NCI-H187 treated with DMSO at 0.1 percent for 48 hours (cell line): ENCODE measurements at places on chromosomes 6 and 20.

DNA sequence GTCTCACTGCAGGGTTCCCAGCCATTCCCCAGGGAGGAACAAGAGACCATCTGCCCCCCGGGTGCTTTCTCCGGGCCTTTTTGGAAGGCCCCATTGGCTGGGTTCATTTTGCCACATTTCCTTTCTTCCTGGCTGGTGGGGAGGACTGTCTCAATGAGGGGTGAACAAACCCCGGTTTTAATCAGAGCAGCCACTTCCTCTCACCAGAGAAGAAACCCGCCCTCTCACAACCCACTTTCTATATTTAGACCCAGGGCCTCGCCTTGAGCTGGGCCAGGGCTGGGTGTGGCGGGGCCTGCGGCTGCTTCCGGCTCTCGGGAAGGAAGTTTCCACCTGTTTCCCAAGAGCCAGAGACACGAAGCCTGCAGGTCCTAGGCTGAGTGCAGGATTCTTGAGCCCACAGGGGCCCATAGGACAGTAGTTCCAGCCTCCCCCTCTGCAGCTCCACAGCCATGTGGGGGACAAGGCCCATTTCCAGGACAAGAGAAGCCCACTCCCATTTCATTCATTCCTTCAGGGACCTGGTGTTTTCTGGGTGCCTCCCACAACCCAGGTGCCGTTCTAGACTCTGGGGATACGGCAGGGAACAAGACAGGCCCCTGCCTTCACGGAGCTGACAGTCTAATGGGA lies 41.8 kb downstream of the RBM38 start:
- no peak for DNase-seq

GRCh38 chr20:33971147-33971975 lies 22.4 kb upstream of the RALY start:
- no peak for DNase-seq

GRCh38 chr20:11227602-11228001 lies 553.8 kb upstream of the JAG1 start:
- no peak for DNase-seq

DNA sequence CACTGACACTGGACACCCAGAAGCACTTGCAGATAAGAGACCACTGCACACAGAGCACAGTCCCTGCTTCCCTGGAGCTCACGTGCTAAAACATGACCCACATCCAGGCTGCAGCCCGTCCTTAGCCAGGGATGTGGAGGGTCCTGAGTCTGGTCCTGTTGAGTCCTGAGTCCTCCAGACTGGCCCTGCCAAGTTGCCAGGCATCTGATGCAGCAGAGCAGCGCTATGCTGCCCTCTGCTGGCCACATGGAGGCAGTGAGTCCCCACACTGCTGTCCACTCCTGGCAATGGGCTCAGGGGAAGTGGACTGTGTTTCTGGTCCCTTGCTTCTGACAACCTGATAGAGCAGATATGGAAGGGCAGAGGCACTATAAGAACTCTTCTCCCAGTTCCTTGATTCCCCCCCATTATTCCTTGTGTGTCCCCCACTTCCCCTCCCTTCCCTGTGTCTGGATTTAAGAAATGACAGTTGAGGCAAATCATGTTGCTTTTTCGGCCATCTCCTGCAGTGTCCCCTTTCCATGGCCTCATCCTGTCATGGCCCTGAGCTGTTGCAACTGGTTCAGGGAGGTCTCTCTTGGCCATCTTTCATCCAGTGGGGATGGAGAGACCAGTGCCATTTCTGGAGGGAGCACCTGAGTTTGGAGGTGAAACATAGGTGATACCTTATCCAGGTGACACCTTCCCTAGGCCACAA lies 86.0 kb downstream of the DHX35 start:
- no peak for DNase-seq

DNA sequence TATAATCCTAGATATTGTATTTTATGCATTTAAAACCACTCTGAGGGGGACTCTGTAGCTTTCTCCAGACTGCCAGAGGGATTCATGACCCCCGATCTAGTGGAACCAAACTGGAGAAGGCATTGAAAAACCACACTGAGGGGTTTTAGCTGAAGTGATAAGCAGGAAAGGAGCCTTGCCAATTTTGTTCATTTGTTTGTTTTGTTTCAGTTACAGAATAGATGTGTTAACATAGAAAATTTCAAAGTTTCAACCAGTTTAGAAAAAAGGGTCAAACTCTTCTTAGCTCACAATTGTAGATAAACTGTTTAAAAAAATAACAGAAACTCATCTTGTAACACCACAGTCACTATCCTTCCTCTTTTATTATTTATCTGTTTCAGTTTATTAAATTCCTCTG lies 19.8 kb downstream of the TAB2 start:
- DNase-seq = no peak

DNA sequence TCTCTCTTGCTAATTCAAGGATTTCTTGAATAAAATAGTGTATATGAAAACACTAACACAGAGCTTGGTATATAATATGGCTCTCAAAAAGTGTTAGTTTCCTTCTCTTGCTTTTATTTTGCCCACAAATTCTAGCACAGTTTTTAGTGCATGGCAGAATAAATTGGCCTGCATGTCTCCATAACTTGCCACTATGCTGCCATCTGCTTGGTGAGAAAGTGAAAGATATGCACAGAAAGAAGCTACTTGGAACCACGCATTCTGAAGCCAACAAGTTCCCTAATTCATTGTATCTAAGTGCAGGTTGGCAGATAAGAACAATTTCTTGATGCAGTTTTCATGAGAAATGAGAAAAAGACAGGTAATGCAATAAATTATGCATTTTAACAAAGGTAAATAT lies 101.2 kb downstream of the EPHA7 start:
- no peak for DNase-seq

DNA sequence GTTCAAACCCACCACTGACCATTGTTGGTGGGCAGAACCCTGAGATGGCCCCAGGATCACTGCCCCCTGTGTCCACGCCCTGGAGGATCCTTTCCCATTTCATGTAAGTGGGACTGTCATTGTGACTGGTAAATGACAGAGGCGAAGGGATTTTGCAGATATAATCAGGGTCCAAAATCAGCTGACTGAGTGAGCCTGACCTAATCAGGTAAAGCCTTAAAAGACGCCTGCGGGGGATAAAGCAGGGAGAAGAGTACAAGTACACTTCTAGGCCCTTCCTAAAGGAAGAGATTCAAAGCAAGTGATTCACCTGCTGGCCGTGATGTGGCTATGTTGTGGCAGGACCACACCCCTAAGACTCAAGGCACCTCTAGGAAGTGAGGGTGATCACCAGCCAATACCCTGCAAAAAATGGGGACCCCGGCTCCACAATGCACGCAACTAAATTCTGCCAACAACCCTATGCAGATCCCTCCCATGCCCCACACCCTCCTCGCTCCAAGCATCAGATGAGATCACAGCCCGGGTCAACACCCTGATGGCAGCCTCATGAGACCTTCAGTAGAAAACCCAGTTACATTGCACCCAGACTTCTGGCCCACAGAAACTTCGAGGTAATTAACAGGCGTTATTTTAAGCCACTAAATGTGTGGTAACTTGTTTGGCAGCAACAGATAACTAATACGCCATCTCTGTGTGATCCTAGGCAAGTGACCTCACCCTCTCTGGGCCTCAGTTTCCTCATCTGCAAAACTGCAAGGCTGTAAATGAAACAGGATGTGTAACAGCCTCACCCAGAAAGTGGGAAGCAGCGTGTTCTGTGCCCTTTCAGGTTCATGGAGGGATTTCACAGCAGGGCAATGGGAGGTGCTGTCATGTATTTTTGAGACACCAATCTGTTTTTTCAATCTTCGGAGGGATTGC lies 11.3 kb downstream of the PREX1 start:
- DNase-seq = no peak

DNA sequence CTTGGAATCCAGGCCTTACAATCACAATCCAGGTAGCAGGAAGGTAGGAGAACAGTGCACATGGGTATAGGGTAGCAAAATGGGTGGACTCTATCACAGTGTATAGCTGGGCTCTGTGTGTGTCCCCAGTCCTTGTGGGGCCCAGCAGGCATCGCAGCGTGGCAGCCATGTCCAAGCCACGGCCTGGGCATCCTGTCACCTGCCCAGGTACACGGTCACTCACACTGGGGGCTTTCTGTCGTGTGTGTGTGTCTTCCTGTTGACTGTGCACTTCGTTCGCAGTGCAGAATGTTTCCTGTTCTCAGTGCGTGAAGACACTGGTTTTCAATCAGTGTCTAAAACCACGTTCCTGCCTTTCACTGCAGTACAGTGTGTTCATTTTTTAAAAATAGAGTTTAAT lies 523.2 kb upstream of the JARID2 start:
- no peak for DNase-seq

GRCh38 chr20:21099751-21100577 lies 6.2 kb downstream of the LINC00237 start:
- no peak for DNase-seq

DNA sequence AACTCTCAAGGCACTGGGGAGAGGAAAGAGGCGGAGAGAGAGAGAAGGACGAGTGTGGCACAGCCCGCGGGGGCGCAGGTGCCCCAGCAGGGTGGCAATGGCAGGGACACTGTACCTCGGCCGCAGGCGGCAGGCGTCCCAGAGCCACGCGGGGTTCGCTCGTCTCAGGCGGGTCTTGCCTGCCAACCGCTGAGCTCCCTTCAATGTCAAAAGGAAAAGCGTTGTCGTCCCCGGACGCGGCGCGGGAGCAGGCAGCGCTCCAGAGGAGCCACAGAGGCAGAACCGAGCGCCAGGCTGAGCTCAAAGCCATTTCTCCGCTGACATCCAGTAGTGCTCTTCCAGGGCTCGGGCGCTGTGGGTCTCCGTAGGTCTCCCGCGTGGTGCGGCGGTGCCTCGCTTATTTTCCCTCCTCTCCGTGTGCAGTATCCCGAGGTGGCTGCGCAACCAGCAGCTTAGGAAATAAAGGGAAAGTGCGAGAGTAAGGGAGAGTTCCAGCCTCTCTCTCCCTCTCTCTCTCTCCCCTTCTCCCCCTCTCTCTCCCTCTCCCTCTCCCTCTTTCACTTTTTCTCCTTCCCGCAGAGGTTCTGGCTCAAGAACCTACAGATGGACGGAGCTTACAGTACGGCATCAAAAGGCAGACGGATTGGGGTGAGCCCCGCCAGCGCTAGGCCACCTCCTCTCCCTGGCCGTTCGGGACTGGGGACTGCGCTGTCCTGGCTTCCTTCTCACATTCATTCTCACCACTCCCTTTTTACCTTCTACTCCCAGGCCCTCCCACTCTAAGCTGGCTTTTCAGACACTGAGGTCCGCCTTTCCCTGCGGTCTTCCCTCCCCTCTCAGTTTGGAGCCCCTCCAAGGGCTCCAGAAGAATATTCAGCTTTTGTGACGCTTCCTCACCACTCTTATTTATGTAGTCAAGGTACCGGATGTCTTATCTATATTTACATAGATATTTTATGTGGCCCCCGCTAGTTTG lies at the start of gene LAMA4:
Gene LAMA4 (minus strand): TSS at position 727 of the 976 bp plus-strand sequence. CDS start 417 bp downstream, at position 310.
- DNase-seq = no peak

DNA sequence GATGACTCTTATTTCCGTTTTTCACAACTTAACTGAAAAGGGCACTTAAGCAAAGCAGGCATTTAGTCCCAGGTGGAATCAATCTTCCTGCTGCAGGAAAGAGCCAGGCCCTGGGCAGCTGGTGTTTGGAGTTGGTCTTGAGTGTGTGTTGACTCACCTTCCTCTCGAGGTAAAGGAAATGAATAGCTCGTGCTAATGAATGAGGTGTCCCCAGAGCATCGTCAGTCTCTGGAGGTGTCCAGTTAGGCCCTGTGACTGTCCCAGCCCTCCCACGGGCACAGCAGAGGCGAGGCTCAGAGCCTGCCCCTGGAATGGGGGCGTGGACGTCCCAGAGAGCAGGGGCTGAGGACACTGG lies 277.7 kb downstream of the NRN1 start:
- DNase-seq = peak; percentile 72

- DNase-seq = no peak
These were observed 199.1 kb downstream of the CENPW start for GRCh38 chr6:126539022-126539421.

DNA sequence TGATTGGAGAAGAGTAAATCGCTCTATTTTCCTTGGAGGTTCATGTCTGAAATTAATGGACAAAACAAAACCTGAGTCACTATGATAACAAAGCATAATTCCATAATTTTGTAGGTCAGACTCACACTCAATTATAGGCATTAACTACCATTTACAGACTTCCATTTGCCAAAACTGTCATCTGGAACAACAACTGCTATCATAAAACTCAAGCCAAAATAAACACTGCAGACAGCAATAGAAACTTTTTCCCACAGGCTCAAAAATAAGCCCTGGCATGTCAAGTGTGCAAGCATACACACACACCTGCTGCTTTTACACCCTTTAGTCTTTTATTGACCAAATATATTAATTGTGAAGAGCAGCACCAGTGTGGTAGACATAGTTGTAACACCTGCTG lies 7.1 kb downstream of the MRPS10 start:
- no peak for DNase-seq

- DNase-seq = no peak
These were observed 11.0 kb upstream of the TCP11 start for GRCh38 chr6:35152067-35152707.

DNA sequence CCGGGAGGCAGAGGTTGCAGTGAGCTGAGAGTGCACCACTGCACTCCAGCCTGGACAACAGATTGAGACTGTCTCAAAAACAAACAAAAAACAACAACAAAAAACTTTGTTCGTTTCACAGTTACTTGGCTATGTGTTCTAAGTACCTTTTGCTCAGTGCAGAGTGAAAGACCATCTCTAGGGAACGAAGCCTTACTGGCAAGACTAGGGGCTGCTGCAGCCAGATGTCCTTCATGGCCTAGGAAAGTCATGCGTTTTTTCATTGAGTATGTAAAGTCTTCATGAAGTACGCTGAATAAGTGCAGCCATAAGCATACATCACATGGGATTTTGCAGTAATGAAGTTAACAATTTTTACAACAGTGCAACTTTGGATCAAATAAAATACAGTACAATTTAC lies 111.1 kb downstream of the JARID2 start:
- DNase-seq = no peak

GRCh38 chr6:74091136-74091793 lies 395.3 kb downstream of the CD109 start:
- DNase-seq = peak; percentile 21
